ENCODE measurements at places on chromosomes 13 and 19. TPM values are rescaled to one million over a fixed set of nuclear protein-coding genes. Genes with fewer than 3 reads are reported as not detected.

DNA sequence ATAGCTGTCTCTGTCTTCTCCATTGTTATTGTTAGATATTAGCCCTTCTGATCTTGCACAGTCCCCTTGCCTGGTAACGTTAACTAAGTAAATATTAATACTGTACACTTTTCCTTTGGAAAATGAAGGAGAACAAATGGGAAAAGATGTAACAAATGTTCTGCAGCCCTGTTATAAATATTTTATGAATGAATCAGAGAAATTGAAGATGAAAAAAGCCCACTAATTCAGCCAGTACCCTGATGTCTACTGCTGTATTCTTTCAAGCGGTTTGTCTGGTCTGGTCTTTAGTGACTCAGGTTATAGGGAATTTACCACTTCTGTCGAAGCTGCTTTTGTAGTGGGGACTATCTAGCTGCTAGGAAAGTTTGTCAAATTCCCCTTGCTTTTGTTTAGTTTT, 121.0 kb downstream of the COG6 start:
- DNase-seq: no peak

Gene PRSS57
- total RNA-seq: not detected

DNA sequence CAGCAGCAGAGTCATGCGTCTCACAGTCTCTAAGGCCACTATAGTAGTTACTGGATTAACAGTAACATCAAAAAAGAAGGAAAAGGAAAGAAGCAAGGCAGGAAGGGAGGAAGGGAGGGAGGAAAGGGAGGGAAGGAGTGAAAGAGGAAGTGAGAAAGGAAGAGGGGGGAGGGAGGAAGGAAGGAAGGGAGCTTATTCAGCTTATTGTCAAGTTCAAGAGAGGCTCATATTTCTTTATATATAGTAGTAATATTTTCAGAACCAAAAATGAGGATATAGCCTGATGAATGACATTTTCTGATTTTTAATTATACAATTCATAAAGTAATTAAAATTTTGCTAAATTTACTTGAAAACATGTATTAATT, 17.7 kb upstream of the RUBCNL start:
- no peak for DNase-seq

- DNase-seq: peak; percentile 91
These were observed at the start of gene R3HDM4 for GRCh38 chr19:913080-913748. R3HDM4 (minus strand) TSS chr19:913219; CDS start chr19:913157, 62 bp downstream.

Measured in left ventricle myocardium superior (tissue), 1 donor.